ENCODE measurements at places on chromosomes 12 and 14. TPM values are rescaled to one million over a fixed set of nuclear protein-coding genes. Genes with fewer than 3 reads are reported as not detected.
A peak's percentile ranks its signal among the peaks of the same experiment; 100 is the strongest.

- no peak for DNase-seq
Measured at GRCh38 chr14:101814934-101815333, 53.4 kb downstream of the PPP2R5C start.

- no peak for DNase-seq
Measured at GRCh38 chr12:82627799-82628198, 58.9 kb upstream of the TMTC2 start.

- no peak for DNase-seq
Measured at GRCh38 chr12:14113031-14113430, 131.6 kb upstream of the GRIN2B start.

- DNase-seq, result no peak
Measured at GRCh38 chr12:123465084-123465483, 7.1 kb downstream of the SNRNP35 start.

DNA sequence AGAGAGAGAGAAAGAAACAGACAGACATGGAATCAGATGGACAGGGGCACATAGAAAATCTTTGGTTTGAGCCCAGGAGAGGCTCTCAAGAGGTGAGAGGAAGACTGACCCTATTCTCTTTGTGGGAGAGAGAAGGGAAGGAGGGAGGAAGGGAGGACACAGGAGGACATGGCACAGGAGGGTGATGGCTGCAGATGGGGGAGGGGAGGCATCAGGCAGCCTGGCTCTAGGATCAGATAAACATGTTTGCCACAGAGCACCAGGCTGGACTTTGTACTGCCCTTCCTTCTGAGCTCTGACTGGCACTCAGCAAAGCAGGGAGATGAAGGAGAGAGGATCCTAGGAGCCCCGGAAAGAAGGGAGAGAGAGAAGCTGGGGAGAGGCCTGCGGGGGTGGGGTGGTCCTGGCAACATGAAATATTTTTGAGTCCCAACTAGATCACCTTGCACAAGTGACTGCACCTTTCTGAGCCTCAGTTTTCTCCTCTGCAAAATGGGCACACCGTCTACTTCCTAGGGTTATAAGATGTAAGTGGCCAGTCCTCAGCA is 6.1 kb downstream of the HNF1A start:
- no peak for DNase-seq

- no peak for DNase-seq
Measured at GRCh38 chr12:46649433-46649832, 176.4 kb downstream of the SLC38A4 start.

GRCh38 chr14:60396718-60397343 is 89.0 kb downstream of the C14orf39 start:
- no peak for DNase-seq

DNA sequence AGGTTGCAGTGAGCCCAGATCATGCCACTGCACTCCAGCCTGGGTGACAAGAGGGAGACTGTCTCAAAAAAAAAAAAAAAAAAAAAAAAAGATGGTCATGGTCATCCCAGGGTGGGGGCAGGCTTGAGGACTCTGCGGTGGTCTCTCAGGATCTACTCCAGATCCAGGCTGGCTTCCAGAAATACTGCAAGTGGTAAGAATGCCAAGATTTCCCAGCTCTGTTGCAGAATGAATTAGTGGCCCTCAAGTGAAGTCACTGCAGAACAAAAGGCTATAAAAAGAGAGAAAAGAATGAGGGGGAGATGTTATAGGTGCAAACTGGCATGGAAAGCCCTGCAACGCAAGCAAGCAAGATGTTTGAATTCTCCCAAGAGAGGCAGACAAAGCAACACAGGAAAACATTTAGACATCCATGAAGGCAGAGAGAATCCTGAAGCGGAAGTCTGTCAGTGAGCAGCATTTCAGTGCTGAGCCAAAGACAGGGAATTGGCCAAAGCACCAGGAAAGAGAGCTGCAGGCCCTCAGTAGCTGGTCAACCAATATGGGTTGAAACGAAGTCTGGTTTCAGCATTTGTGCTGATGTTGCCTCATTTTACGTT is 31.9 kb upstream of the ETFBKMT start:
- no peak for DNase-seq

DNA sequence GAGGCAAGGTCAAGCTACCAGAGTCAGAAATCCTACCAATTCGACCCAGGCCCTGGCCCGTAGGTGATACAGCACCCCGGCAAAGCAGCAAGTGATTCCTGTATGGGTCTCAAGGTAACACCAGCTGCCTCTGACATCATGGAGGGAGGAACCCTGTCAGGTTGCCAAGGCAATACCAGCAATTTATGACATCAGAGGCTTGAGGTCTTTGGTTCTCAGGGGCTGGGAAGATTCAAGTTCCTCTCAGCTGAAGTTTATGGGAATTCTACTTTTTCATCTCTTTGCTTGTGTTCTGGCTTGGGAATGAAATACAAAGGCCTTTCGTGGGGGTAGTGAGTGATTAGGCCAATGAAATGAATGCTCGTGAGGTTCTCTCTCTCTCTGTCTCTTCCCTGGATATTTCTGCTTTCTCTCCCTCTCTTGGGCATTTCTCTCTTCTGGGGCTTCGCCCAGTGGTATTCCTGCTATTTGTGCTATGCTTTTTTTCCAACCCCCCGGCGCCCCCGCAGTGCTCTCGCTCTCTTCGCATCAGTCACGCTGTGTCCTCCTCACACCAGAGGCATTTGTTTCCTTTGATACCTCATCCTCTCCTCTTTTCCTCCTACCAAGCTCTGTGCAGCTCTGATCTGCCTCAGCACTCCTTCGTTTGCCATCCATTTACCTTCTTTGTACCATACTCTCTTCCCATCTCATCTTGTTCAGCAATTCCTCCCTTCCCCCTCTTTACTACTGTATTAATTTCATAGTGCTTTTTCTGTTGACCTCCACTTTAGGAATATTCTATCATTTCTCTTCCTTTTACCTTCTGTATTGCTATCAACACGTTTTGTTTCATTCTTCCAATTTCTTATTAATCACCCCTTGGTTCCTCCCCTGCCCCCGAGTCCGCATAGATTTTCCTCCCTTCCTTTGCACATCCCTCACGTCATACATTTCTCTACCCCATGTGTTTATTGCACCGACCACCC is 2.9 kb downstream of the ZFHX2 start:
- no peak for DNase-seq

- no peak for DNase-seq
Measured at GRCh38 chr14:75096959-75097358, 27.5 kb downstream of the ZC2HC1C start.

- no peak for DNase-seq
Measured at GRCh38 chr12:6416596-6416995, 28.2 kb upstream of the CD27 start.

DNA sequence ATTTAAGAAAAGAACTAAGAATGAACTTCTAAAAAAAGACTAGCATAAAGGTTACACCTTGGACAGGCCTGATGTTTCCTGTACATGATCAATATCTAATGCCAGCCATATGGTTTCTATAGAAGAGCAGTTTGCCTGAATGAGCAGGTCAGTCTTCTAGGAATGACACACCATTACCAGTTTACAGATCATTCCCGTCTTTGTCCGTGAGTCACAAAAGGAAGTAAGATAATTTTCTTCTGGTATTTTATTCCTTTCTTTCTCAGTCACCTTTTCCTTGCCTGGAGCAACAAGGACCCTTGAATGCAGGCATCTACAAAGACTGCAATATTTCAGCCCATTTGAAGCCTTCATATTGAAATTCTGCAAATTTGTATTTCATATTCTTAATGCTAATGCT is 44.6 kb upstream of the CNTN1 start:
- no peak for DNase-seq

DNA sequence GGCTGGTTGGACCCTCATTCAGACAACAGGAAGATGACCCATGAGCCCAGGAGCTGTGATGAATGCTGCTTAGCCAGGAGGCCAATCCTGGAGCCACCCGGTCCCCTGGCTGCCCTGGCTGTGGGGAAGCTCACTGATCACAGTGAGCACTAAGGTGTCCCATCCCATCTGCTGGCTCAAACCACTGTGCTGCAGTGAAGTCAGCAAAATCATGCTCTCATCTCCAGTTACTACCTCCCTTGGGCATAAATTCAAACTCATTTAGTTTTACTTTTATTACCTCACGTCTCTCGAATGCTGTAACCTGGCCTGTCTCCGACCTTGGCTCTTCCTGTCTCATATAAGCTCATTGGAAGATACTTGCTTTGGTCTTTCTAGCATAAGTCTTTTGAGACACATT is 112.4 kb downstream of the APAF1 start:
- no peak for DNase-seq

DNA sequence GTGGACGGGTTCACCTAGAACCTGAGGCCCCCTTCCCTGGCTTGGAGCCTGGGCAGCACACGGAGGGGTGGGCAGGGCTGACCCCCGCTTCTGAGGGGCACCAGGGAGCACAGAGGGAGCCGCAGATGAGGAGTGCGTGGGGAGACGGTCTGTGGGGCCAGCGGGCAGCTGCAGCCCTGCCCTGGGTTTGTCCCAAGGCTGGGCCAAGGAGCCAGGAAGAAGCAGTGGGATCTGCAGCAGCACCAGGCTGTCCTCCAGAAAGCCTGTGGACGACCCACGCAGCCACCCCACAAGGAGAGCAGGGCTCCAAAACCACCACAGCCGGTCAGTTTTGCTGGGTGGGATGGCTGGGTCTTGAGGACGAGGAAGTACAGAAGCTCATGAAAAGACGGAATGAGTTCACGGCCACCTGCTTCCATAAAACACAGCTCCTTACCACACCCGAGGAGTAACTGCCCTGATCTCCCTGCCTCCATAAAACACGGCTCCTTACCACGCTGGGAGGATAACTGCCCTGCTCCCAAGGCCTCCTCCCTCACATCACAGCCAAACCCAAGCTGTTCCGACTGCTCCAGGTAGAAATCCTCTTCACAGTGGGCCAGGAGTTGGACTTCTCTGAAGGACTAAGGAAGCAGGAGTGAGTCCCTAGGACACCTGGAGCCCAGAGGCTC is 9.9 kb upstream of the GOLGA3 start:
- peak; percentile 41 for DNase-seq

DNA sequence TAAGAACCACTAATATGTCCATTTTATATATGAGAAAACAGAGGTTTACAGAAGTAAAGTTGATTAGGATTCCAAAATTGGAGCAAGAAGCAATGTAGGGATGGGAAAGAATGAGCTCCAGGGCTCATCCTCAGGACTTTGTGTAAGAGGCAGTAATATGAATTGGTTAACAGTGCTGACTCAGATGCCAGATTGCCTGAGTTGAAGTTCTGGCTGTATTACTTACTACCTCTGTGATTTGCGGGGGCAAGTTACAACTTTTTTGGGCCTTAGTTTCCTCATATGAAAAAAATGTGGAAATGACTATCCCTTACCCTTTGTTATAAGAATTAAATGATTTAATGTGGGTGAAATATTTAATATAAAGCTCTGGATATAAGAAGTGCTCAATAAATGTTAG is 35.1 kb upstream of the PPP2R5E start:
- DNase-seq, result no peak

- DNase-seq, result peak; percentile 91
Measured at GRCh38 chr12:1644534-1645438, 15.8 kb downstream of the WNT5B start.

GRCh38 chr14:50797250-50798047 is 33.5 kb downstream of the NIN start:
- no peak for DNase-seq

DNA sequence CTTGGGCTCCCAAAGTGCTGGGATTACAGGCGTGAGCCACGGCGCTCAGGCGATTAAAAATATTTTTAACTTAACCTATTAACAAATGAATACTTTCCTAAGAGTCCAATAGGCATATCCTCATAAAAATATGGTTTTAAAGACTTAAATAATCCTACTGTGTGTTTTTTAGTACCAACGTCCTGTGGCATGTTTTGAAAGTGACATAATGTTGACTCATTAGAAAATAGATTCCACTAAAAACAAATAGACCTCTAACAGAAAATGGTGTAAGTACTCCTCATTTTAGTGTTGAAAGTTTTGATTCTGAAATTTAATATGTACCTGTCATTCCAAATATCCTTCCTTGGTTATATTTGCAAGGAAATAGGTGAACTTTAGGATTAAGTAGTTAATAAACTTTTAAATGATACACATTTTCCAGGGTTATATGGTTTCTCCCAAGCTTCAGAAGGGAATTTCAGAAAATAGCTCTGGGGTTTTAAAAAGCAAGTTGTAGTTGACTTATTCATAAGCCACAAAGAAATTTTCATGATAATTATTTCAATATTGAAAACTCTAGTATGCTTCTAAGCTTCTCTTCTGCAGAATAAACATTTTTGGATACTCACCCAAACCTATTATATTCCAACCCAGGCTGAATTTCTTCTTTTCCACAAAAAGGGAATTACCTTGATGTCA is 12.1 kb upstream of the LUM start:
- no peak for DNase-seq

- DNase-seq, result no peak
Measured at GRCh38 chr14:59313144-59313651, 124.7 kb downstream of the DAAM1 start.

GRCh38 chr14:20412411-20412810 is 890 bp downstream of the TEP1 start:
- DNase-seq, result no peak

DNA sequence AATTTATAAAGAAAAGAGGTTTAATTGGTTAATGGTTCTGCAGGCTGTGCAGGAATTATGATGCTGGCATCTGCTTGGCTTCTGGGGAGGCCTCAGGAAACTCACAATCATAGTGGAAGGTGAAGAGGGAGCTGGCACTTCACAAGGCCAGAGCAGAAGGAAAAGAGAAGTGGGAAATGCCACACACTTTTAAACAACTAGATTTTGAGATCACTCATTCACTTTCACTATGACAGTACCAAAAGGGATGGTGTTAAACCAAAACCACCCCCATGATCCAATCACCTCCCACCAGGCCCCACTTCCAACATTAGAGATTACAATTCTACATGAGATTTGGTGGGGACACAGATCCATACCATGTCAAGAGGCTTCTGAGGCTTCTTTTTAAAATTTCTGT is 62.6 kb downstream of the SLC38A4 start:
- no peak for DNase-seq

DNA sequence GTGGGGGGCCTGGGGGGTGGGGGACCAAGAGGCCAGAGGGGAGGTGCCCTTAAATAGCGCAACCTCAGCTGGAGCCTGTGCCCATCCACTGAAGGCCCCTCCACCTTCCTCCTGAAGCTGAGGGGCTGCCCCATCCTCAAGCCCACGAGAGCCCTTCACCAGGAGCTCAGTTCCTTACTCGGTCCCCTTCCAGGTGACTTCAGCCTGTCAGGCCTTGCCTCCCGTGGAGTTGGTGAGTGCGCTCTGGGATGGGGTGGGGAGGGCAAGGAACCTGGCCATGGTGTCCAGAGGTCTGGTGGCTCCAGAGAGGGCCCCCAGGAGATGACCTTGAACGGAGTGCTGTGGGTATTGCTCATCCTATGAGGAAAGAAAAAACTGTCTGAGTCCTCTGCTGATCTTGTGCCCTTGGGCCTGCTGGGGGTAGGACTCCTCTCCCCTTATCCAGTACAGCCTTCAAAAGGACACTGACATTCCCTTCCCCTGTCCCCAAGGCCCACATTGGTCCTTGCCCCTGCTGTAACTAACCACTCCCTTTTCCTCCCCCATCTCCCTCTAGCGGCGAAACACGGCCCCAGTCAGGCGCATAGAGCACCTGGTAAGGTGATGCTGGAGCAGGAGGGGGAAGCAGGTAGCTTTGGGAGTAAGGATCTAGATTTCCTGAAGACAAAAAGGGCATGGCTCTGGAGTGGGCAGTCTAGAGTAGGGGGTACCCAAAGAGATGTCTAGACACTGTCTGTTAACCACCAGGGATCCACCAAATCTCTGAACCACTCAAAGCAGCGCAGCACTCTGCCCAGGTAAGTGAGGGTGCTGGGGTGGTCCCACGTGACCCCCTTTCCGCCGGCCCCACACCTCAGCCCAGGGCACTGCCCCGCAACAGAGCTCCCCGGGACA is 3.6 kb downstream of the TNS2 start:
- peak; percentile 71 for DNase-seq

Gene IL23A
- not detected for total RNA-seq

Gene NPFF
- not detected for total RNA-seq

Gene KRT3
- total RNA-seq, result not detected

Gene VWF
- total RNA-seq, result 275 TPM

Gene RDH16
- 0.12 TPM for total RNA-seq

Gene LIN7A
- 14.4 TPM for total RNA-seq

Measured in left ventricle myocardium superior (tissue), 1 donor.